ENCODE measurements at places on chromosomes 3 and 15. TPM values are rescaled to one million over a fixed set of nuclear protein-coding genes. Genes with fewer than 3 reads are reported as not detected.

Gene TTLL13
- total RNA-seq = not detected

Gene RETNLB
- not detected for total RNA-seq

Gene SH3GL3
- not detected for total RNA-seq

Gene LINS1
- 20.6 TPM for total RNA-seq

Gene TGM5
- not detected for total RNA-seq

Gene DNAH12
- 0.14 TPM for total RNA-seq

Gene BTLA
- not detected for total RNA-seq

Gene FETUB
- not detected for total RNA-seq

Gene CRYGS
- total RNA-seq = 1.3 TPM

Gene ELL3
- 0.44 TPM for total RNA-seq

Gene SLC51B
- total RNA-seq = not detected
